Activated CD4-positive, alpha-beta T cell treated with anti-CD3 and anti-CD28 coated beads for 24 hours (primary cell): ENCODE measurements at places on chromosomes 13 and 19.

DNA sequence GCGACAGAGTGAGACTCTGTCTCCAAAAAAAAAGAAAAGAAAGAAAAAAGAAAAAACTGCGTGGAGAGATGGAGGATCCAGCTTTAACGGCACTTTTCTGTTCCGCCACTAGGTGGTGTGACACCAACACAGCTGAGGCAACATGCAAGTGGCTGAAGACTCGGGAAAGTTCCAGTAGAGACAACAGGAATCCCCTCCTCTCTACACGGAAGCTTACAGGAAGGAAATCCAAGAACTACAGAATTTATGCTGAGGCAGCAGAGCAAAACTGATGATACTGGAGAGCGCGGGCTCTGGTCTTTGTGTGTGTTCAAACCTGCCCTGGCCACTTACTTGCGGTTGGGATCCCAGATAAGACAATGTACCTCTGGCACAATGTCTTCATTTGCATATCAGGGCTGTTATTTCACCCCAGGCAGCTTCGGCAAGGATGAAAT is 9.9 kb downstream of the RANBP3 start:
- peak; percentile 49 for DNase-seq

- DNase-seq = no peak
These were observed 238.2 kb downstream of the B3GLCT start for GRCh38 chr13:31437975-31438374.

- no peak for DNase-seq
These were observed 67.3 kb downstream of the SLC15A1 start for GRCh38 chr13:98685146-98685545.

GRCh38 chr13:76800943-76801342 is 85.3 kb downstream of the KCTD12 start:
- DNase-seq = no peak

DNA sequence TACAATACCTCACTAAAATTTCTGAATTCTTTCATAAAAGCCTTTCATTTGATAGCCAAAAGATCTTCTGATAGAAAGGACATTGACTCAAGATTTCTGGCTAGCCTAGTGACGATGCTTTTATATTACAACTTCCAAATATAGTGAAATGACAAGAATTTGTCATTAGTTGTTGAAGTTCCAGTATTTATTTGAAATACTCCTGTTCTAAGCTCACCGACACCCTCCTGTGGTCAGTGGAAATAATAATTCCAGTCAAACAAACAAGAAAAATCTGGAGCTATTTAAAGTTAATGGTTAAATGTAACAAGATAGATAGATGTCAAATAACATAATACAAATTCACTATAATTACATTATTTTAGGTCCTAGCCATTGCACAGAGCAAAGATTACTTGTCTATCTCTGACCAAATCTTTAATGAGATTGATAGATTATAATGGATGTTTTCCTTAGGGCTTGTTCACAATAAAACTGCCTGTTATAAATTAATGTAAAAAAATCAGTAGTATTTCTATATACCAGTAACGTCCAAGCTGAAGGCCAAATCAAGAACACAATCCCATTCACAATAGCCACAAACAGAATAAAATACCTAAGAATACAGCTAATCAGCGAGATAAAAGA is 195.5 kb downstream of the RGCC start:
- peak; percentile 7 for DNase-seq

- no peak for DNase-seq
These were observed 49.9 kb downstream of the N4BP2L1 start for GRCh38 chr13:32378012-32378411.

DNA sequence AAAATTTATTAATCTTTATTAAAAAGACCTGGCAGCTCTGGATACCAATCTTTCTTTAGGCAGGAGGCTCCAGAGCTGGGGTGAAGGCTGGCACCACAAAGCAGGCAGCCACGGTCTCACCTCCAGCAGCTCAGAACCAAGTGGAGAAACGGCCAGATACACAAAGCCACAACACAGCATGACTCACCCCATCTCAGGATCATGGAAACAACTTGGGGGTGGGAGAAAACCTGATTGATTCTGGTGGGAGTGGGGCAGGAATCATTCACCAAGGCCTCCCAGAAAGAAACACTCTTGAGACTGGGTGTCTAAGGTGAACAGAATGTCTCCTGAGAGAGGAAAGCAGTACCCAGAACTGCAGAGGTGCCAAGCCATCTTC is 64.2 kb downstream of the CRYL1 start:
- no peak for DNase-seq

DNA sequence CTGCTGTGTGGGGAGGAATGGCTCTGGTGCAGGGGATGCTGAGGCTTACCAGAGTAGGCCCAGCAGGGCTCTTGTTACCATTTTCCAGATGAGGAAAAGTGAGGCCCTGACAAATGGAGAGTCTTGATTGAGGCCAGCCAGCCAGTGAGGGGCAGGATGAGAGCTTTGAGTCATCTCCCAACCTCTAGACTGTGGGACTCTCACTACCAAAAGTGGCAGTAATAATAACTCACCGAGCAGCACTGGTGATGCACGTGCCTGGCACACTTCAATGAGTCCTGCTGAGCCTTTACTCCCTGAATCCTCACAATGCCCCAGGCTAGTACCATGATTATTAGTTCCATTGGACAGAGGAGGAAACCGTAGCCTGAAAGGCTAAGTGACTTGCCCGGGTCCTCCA is 7.8 kb downstream of the CIC start:
- DNase-seq = no peak

- DNase-seq = no peak
These were observed 16.3 kb upstream of the KIR3DL3 start for GRCh38 chr19:54707962-54708361.

DNA sequence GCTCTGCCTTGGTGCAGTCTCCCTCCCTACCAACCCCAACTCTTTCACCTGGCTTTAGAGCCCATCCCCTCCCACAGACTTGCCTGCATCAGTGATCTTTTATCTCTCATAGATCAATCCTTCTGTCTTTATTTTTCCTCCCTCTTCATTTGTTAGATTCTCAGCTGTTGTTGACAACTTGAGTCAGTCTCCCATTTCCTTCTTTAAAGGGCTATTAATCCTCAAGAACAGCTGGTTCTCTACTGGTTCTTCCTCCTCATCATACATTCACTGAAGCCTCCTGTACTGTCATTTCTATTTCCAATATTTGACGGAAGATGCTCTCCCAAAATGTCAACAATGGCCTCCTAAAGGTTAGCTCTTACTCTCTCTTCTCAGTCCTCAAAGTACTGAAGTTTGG is 408.2 kb downstream of the TBC1D4 start:
- no peak for DNase-seq

- DNase-seq = no peak
These were observed 10.2 kb downstream of the CARM1 start for GRCh38 chr19:10881403-10882107.

DNA sequence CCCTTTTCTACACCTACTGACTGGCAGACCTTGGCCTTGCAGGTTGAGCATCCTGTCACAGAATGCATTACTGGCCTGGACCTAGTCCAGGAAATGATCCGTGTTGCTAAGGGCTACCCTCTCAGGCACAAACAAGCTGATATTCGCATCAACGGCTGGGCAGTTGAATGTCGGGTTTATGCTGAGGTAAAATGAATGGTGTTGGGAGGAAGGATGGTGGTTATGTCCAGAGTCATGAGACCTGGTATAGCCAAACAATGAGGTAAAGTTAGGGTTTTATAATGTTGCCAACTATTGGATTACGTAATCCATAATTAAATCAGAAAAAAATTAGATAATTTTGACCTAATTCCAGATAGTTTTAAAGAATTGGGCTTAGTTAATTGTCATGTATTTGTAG is 212.5 kb downstream of the PCCA start:
- DNase-seq = no peak

DNA sequence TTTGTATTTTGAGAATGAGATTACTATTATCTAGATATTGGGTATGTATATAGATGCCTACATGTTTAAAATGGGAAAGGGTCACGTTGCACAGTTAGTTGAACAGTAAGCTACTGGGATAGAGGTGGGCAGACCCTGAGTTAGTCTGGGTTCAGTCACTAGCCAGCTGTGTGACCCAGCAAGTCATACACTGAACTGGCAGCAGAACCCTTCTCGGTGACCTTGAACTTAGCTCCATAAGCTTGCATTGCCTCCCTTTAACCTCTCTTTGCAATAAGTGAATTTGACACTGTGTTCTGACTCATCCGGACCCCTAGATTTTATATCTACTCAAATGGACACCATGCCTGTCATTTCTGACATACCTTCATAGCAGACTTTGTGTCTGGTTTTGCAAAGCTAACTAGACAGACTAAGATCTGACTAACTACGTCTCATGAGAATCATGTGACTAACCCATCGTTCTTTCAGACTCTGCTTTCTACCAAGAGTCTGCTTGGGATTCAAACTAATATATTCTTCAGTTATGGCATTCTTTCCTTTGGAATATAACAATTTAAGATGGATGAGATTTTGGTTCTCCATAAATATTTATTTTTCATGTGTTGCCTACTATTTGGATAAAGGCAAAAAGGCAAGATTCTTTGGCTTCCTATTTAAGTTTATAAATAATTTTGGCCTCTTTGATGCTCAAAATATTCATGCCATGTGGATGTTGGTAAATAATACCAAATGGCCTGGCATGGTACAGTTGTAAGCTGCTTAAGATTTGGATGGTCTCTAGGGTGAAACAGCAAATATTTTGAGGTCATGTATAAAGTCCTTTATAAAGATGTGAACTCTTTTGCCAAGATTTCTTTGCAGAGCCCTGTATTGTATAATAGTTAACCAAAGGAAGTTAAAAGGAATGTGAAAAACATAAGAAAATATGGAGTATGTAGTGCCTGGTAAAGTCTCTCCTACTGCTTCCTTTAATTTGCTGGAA is 159.3 kb downstream of the ITGBL1 start:
- no peak for DNase-seq

DNA sequence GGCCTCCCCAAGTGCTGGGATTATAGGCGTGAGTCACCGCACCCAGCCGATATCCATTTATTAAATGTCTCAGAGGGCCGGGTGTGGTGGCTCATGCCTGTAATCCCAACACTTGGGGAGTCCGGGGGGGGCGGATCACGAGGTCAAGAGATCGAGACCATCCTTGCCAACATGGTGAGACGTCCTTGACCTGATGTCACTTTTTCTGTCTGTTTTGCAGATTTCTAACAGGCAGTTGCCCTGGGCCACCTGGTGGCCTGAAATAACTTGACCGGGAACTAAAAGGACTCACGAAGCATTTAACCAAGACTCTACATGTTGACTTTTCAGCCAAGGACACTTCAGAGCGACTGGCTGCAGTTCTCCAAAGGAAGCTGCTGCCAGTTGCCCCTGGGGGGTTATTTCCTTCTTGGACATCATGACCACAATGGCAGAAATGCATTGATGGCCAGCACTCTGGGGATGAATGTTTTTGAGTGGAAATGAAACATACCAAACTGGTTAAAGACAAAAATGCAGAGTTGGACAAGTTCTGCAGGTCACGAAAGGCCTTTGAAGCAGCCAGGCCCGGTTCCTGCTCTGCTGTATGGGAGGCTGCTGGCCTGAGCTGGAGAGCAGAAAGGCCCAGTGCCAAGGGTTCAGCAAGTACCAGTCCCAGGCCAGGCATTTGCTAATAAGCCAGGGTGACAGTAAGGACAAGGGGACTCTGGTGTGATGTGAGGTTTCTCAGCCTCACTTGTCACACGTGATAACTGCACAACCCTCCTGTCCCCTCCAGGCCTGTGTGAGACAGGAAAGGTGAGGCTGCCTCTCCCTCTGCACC is 8.3 kb downstream of the ZNF837 start:
- DNase-seq = no peak

- no peak for DNase-seq
These were observed 17.0 kb upstream of the ZNF460 start for GRCh38 chr19:57263244-57263741.

DNA sequence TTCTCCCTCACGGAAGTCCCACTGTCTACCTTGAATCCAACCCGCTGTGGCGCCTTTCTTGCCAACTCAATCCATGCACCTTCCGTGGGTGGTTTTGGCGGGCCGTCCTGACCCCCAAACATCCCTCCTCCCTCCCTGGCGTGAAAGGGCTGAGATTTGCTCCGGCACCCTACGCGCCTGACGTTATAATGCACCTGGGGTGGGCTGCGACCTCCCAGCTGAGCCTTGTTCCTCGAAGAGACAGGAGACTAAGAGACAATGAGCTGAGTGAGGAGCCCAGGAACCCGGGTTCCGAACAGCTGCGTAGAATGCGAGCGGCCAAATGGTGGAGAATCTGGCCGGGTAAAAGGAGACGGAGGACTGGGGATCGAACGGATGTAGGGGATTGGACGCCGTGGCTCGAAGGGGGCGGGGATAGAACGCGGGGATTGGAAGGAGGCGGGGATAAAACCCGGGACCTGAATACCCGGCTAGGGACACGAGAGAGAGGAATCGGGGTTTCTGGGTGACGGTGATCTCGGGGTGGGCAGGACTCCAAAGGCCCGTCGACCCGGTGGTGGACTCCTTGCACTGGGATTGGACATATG is at the start of gene CPT1C:
TSS of gene CPT1C (plus strand) at position 461 of the 587 bp plus-strand sequence. CDS start 1,137 bp downstream, outside the sequence.
- no peak for DNase-seq

DNA sequence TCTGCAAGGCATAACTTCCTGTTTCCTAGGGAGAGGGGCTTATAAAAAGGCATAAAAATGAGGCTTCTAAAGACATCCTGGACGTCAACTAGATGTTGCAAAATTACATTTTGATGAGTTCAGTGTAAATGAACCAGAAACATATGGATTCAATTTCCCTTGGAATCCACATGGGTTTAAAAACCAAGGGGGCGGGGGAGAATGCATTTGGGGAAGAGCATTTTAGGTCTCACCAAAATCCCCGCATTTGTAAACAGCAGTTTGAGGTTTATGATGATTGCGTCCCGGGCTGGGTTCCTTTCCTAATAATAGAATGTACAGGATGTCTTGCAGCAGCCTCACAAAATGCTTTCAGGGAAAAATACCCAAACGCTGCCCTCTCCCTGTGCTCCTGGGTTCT is 407.8 kb downstream of the ZNF536 start:
- DNase-seq = no peak

- no peak for DNase-seq
These were observed 839 bp downstream of the COG6 start for GRCh38 chr13:39656325-39656677.

DNA sequence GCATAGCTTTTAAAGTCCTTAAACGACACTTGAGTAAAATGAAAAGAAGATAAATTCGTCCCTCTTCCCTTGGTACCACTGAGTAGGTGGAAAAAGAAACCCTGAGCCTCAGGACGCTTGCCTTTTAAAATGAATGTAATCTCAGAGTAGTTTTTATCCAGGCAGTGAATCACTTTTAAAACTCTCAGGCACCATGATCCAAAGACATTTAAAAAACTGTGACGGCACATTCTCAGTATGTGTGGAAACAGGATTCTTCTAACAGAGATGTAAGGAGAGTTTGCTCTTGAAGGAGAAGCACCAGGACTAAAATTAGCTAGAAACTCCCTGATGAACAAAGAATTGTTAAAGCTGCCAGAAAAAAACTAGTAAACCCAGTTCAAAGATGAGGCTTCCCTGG is 105.7 kb upstream of the SLC15A1 start:
- DNase-seq = no peak

- DNase-seq = no peak
These were observed 24.1 kb upstream of the FRY start for GRCh38 chr13:32007494-32007893.

- DNase-seq = no peak
These were observed 42.2 kb upstream of the SPACA7 start for GRCh38 chr13:112333756-112334543.

GRCh38 chr13:101434486-101434885 is 18.0 kb upstream of the ITGBL1 start:
- DNase-seq = no peak
